Activated CD4-positive, CD25-positive, alpha-beta regulatory T cell treated with anti-CD3 and anti-CD28 coated beads, Interleukin-2, amount 50 U/mL, for 72 hours (primary cell): ENCODE measurements at places on chromosomes 6 and 20.

DNA sequence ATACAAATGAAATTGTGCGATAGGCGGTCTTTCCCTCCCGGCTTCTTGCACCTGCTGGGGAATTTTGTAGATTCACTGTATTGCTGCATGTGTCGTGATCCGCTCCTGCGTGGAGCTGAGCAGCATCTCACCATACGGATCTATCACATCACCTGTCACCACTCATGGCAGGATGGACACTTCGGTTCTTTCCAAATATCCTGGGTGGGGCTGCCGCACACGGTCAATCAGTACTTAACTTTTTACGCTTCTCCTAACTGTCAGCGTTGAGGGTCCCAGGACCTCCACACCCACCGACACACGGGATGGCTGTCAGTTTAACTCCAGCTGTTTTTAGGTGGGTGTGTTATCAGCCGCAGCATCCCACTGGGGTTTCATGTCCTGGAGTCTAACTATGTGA is 19.2 kb downstream of the TAF4 start:
- DNase-seq: no peak

GRCh38 chr6:149209871-149210775 is 107.4 kb upstream of the TAB2 start:
- no peak for DNase-seq

DNA sequence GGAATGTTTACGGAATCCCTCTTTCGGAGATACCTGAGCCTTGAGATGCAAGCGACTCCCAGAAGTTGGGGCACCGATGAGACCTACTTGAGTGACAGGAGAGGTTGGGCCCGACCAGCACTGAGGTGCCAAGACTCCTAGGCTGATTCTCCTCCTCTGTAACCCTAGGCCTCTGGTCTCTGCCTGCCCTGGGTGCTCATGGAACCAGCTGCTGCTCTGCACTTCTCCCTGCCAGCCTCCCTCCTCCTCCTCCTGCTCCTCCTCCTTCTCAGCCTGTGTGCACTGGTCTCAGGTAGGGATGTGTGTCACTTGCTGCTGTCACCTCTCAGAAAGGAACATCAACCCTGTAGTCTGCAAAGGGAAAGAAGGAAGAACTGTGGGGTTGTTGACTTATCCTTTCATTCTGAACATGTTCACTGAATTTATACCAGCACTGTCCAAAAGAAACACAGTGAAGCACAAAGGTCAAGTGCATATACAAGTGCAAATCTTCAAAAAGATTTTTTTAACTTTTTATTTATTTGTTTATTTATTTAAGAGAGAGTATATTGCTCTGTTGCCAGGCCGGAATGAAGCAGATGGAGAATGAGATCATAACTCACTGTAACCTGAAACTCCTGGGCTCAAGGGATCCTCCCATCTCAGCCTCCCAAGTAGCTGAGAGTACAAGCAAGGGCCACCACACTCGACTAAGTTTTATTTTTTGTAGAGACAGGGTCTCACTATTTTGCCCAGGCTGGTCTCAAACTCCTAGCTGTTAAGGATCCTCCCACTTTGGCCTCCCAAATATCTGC is 913 bp downstream of the BTN2A2 start:
- no peak for DNase-seq

DNA sequence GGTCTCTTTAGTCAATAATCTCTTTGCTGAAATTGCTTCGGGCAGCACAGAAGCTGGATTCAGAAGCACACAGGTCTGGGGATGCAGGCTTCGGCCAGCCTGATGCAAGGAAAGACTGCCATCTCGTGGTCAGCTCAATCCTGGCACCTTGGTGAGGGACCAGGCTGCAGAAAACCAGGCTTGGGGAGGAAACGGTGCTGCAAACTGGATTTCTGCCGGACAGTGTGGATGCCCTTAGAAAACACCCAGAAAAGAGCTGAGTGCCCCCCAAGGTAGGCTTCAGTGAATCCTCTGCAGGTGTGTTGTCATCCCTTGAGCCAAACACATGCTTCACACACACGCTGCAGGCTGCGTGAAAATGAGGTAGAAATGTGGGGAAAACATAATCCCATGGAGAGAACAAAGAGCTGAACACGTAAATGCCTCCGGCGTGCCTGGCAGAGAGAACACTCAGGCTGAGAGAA is 89.8 kb upstream of the PAX1 start:
- peak; percentile 40 for DNase-seq

GRCh38 chr6:95094751-95095663 is 482.3 kb upstream of the MANEA start:
- no peak for DNase-seq

GRCh38 chr20:46683939-46684750 is 5.1 kb downstream of the TP53RK start:
- no peak for DNase-seq

DNA sequence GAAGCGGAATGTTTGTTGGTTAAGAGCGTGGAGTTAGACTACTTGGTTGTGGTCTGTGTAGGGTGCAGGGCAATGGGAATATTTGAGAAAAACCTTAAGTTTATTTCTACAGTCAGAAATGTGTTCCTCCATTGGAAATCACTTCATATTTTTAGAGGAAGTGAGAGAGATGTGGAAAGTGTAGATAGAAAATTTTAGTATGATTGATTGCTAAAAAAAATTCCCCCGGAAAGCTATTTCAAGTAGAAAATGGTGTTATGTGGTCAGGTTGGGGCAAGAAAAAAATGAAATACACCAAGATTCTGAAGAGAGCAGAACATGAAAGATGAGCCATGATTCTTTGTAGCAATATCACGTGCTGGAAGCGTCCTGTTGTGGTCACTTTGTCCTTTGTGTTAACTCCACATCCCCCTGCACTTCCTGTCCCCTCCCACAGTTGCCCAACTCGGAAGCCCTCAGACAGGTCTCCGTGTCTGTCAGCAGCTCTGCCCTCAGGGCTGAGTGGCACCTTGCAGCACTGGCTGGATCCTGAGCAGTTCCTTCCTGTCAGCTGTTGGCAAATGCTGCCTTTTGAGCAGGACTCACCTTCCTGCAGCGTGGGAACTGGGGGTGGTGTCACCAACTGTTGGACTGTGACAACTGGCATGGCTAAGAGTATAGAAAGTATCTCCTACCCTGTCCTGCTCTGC is 137.5 kb upstream of the SLC24A3 start:
- no peak for DNase-seq

DNA sequence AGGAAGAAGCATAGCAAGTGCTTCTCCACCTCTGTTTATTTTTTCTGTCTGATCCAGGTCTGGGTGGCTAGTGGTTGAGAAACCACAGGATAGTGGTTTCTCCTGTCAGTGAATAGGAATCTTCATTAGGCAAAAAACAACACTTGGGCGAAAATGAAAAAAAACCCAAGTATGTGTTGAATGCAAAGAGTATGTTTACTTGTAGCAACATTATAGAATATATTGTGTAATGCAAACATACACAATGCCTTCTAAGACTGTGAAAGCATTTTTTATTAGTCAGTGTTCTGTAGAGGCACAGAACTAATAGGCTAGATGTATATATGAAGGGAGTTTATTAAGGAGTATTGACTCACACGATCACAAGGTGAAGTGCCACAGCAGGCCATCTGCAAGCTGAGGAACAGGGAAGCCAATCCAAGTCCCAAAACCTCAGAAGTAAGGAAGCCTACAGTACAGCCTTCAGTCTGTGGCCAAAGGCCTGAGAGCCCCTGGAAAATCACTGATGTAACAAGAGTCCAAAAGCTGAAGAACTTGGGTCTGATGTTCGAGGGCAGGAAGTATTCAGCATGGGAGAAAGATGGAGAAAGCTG is 111.1 kb downstream of the UST start:
- no peak for DNase-seq

- DNase-seq: no peak
Measured at GRCh38 chr6:116287689-116288282, 8.1 kb upstream of the TSPYL1 start.

DNA sequence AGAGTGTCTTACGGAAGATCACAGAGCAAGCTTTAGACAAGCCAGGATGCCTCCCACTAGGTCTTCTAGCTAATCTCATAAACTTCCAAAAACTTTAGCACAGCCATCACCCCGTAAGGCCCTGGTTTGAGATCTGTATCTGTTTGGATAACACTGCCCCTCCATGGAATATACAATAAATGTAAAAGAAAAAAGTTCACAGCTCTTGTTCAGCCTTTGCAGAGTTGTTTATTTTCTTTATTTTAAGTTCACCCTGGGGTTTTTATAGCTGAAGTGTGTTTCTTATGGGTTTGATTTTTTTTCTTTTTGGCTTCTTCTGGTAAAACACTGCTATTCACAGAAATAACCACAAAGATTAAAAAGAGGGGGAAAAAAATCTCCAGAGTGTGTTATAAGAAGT is 125.6 kb downstream of the EYA2 start:
- DNase-seq: no peak

DNA sequence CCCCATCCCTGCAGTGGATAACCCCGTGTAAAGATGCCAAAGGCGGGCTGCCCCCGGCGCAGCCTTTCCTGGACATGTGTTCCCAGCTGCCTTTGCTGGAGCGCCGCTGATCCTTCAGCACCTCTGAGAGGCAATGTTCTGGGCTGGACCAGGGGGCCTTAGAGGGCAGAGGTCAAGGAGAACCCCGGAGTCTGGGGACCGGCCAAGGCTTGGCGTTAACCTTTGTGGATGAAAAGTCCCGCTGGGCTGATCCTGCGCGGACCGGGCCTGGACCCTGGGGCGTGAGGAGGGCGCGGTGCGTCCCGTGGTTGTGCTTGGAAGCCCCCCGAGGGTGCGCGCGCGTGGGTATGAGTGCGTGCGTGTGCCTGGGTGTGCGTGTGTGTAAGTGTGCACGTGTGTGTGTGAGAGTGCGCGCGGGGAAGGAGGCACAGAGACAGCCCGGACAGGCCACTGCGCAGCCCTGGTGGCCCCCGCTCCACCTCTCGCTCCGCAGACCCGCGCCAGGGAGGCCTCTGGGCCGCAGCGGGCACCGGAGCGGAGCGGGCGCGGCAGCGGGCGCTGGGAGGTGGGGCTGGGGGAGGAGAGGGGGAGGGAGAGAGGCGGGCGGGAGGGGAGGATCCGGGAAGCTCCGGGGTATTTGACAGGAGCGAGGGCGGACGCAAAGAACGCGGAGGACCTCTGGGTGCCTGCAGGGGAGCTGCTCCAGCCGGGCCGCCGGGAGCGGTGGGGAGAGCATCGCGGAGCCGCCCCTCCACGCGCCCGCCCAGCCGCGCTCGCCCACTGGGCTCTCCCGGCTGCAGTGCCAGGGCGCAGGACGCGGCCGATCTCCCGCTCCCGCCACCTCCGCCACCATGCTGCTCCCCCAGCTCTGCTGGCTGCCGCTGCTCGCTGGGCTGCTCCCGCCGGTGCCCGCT is at the start of gene SMOC2:
Gene SMOC2, plus strand, starts transcription at position 665 of the 914 bp plus-strand sequence. Its CDS starts 187 bp downstream, at position 852.
- DNase-seq: no peak

GRCh38 chr6:16236009-16236501 is 2.3 kb upstream of the GMPR start:
- DNase-seq: no peak

- no peak for DNase-seq
Measured at GRCh38 chr6:156347246-156347645, 429.9 kb upstream of the ARID1B start.

DNA sequence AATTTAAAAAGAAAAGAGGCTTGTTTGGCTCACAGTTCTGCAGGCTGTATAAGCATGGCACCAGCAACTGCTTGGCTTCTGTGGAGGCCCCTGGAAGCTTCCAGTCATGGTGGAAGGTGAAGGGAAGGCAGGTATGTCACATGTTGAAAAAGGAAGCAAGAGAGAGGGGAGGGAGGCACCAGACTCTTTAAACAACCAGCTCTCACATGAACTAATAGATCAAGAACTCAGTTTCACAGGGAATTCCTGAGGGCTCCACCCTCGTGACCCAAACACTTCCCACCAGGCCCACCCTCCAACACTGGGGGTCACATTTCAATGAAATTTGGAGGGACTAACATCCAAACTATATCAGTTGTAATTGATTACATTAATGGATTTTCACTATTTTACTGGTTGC is 127.9 kb upstream of the MLIP start:
- no peak for DNase-seq

DNA sequence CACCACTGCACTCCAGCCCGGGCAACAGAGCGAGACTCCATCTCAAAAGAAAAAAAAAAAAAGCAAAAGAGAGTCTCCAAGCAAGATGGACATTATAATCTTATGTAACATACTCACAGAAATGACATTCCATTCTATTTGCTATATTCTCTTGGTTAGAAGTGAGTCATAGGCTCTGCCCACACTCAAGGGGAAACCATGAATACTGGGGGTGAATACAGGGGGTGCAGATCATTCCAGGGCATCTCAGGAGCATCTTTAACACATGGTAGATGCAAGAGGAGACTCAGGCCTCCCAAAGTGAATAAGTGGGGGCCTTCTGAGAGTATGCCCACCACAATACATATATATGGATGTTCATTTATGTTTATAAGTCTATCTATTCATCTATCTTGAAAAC is 18.3 kb upstream of the RANBP9 start:
- no peak for DNase-seq

GRCh38 chr6:137471497-137471896 is 22.7 kb downstream of the OLIG3 start:
- no peak for DNase-seq

GRCh38 chr20:5691918-5692618 is 58.1 kb upstream of the SHLD1 start:
- no peak for DNase-seq

DNA sequence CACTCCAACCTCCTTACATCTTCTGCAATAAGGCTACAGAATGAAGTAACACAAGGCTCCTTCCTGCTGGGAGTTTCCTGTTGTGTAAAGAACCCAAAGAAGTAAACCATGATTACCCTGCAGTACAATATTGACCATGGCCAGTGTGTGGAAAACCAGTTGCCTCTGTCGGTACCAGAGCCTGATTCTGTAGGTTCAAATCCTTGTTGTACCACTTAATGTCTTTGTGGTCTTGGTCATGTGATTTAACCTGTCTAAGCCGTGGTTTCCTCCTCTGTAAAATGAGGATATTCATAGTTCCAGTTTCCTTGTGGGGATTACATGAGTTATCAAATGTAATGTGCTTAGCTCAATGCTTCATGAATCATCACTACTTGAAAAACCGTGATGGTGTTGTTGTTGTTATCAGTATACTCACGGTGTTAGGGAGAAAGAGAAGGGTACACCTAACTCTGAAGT is 60.3 kb upstream of the PRELID3B start:
- no peak for DNase-seq

GRCh38 chr6:139247618-139248017 is 44.2 kb downstream of the TXLNB start:
- DNase-seq: no peak

DNA sequence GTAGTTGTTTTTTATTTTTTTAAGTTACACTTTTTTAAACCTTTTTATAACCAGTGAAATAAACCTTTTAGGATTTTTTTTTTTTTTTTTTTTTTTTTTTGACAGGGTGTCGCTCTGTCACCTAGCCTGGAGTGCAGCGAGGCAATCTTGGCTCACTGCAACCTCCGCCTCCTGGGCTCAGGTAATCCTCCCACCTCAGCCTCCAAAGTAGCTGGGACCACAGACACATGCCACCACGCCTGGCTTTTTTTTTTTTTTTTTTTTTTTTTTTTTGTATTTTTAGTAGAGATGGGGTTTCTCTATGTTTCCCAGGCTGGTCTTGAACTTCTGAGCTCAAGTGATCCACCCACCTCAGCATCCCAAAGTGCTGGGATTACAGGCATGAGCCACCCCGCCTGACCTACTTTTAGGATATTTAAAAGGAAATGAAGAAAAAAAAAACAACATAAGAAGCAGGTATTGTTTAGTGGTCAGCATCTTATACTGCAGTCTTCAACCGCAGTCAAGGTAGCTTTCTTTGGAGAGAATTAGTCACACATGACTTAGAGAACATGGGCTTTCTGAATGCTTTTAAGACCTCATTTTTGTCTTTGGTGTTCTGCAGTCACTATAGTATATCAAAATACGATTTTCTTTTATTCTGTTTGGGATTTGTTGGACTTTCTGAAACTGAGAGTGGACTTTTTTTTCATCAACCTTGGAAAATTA is 1.6 kb downstream of the POLR1H start:
- DNase-seq: no peak

- DNase-seq: no peak
Measured at GRCh38 chr20:63424613-63425012, 47.8 kb downstream of the KCNQ2 start.
